ENCODE measurements at places on chromosomes 6 and 20.

DNA sequence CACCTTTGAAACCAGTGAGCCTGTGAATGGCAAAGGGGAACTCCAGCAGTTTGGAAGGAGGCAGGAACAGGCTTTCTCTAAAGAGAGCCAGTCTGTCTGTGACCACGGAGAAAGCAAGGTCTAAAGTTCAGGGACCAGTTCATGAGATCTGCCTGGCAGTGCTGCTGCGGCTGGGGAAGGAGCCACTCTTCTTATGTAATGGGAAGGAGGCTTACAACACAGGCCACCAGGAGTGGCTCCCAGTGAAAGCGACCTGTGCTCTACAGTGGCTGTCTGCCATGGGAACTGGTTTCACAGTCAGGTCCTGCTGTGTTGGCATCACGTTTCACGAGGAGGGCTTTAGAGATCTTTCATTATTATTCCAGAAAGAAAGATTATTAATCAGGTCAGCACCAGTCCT, 291.9 kb upstream of the PRDM1 start:
- peak; percentile 24 for DNase-seq

DNA sequence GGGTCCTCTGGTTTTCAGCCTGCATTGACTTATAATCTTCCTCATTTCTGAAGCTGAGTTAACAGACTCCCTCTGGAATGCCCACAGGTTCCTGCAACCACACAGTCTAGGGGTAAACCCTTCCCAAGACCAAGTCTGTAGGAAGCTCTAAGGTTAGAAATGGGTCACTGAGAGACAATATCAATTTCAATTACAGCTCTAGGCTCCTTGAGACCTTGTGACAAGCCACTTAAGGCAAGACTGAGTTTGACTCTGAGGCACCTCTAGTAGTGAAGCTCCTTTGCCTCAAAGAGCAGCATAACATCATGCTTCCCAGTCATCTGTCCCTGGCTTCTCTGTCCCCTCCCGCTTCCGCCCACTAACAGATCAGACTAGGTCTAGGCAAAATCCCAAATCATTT, 333.2 kb upstream of the JARID2 start:
- no peak for DNase-seq

DNA sequence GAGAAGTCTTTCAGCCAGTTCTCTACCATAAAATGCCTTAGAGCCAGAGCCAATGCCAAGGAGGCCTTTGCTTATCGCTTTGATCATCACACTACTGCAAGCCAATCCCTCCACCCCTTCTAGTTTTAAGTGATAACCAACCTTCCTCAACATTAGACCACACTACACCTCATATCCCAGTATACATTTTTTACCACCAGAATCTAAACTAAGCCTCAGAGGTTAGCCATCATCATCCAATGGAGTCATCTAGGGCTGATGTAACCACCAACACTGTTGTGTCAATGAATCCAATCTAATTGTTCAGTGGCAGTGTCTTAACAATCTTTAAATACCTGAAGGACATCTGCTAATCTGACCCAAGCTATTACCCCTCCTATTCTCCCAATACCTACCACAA, 6.4 kb downstream of the ZUP1 start:
- no peak for DNase-seq

- DNase-seq = no peak
Measured at GRCh38 chr20:2515203-2515602, 6.5 kb upstream of the ZNF343 start.

All from astrocyte of the spinal cord (primary cell).